Spleen (tissue), 13 donors: ENCODE measurements at places on chromosomes 4 and X. TPM values are rescaled to one million over a fixed set of nuclear protein-coding genes. Genes with fewer than 3 reads are reported as not detected.

DNA sequence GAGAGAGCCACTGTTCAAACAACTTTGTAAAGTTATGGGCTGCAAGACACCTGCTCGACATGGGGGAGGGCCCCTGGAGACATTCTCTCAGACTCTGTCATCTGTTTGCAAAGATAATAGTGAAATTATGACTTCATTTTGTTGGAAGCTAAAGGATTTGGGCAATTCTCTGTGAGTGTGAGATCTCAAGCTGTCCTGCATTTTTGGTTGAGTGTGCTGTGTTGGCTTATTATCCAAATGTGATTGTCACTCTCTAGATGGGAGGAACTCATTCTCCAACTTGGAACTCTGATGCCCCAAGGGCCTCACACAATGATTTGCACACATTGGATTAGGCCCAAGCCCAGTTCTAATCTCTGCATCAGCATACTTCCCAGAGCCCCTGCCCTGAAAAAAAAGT lies 63.7 kb downstream of the STK32B start:
- H3K27me3 ChIP-seq, result no peaks in the 10 kb centered on the region
- no peak overlapping the region for H3K4me3 ChIP-seq
- no peak overlapping the region for H3K27ac ChIP-seq
- no peak for DNase-seq
- no peaks in the 10 kb centered on the region for H3K36me3 ChIP-seq

DNA sequence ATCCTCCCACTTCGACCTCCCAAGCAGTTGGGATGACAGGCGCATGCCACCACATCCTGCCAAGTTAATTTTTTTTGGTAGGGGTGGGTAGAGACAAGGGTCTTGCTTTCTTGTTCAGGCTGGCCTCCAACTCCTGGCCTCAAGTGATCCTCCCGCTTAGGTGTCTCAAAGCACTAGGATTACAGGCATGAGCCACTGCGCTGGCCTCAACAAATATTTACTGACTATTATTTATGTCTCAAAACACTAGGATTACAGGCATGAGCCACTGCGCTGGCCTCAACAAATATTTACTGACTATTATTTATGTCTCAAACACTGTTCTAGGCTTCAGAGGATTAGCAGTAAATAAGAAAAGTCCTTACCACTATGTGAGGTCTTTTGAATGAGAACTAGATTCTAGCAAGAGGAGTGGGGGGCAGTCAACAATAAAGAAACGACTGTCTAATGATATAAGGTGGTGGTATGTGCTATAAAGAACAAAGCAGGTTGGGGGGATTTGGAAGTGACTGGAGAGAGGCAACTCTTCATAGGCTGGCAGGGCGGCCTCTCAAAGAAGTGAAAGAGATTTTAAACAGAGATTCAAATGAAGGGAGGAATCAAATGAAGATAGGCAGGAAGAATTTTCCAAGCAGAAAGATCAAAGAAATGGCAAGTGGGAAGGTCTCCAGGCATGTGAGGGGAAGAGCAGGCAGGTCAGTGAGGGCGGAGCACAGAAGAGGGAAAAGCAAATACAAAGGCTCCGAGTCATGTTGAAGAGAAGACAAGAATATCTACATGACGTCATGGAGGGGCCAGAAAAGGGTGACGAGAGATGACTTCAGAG lies 12.7 kb upstream of the ACSL1 start:
- H3K27ac ChIP-seq, result no peak overlapping the region
- DNase-seq, result no peak
- H3K4me1 ChIP-seq, result no peaks in the 10 kb centered on the region
- no peak overlapping the region for H3K4me3 ChIP-seq

DNA sequence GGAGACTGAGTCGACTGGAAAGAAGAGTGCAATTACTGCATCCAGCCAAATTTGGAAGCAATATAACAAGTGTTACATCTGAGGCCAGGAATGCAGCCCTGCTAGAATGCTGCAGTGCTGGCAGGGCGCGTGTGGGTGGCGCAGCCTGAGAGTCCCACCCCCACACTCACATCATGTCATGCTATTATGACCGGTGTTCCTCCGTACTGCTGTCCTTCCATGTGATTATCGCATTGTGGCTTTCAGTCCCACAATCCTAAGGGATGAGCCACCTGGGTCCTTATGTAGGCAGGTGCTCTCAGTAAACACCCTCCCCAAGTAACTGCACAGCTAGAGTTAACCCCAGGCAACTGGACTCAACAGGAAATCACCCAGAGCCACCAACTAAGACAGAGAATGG lies 122.6 kb upstream of the CPEB2 start:
- H3K4me1 ChIP-seq, result peaks cover 10% of the 10 kb centered on the region
- H3K4me3 ChIP-seq, result no peak overlapping the region
- DNase-seq, result no peak
- H3K36me3 ChIP-seq, result no peaks in the 10 kb centered on the region
- no peaks in the 10 kb centered on the region for H3K27me3 ChIP-seq

DNA sequence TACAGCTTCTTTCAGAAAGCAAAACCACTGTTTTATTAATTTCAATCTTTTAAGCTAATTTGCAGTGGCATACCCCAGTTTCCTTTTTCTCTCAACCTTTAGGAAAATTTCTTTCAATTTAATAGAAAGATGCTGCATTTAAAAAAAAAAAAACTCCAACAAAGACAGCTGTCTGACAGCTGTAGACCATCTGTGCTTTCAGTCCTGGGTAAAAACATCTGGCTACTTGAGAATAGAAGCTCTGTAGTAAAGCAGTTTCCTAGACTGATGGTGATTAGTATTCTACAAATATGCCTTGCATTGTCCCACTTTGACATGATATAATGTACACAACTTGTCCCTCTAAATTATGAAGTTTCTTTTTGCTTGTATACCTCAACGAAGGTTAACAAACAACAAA lies 197.8 kb downstream of the EDA start:
- no peaks in the 10 kb centered on the region for H3K36me3 ChIP-seq
- no peaks in the 10 kb centered on the region for H3K27me3 ChIP-seq
- H3K27ac ChIP-seq, result no peak overlapping the region

DNA sequence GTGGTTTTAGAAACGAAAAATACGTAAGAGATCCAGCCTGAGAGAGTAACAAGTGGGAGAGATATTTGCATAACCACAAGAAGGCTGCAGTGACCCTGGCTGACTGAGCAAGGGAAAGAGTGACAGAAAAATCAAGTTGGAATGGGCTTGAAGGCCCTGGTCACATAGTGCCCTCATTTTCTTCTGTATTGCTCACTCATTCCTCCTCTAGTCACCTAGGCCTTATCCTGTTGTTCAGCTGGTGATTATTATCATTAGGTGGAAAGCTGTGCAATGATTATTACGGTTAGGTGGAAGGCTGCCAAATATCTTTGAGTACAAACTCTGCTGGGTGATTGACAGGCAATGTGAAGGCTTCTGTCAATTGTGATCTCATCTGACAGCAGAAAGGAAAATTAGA lies 2384.1 kb downstream of the PCDH7 start:
- H3K4me3 ChIP-seq, result no peak overlapping the region
- no peaks in the 10 kb centered on the region for H3K36me3 ChIP-seq
- H3K4me1 ChIP-seq, result no peaks in the 10 kb centered on the region
- no peaks in the 10 kb centered on the region for H3K27me3 ChIP-seq
- DNase-seq, result no peak
- H3K27ac ChIP-seq, result no peak overlapping the region

DNA sequence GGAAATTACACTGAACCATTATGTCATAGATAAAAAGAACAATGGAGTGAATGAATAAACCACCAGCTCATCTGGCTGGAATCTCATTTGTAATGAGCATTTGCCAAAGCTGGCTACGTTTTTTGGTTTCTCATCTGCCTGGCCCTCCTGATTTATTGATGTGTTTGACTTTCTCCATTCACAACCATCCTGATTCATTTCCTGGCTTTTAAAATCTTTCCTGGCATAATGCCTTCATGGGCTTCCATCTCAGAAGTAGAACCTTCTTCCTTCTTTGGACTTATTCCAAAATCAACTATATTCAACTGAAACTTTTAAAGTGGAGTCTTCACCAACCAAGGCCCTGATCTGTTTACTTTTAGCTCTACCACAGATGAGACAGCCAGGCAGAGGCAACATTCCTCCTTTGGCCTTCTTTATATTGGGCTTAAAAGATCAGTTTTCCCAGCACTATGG lies 36.0 kb upstream of the ARSJ start:
- no peak for DNase-seq
- H3K36me3 ChIP-seq, result no peaks in the 10 kb centered on the region
- H3K4me3 ChIP-seq, result no peak overlapping the region

GRCh38 chr4:161252520-161253141 lies 911.2 kb downstream of the FSTL5 start:
- no peaks in the 10 kb centered on the region for H3K4me1 ChIP-seq
- no peak for DNase-seq
- H3K27me3 ChIP-seq, result no peaks in the 10 kb centered on the region
- no peaks in the 10 kb centered on the region for H3K36me3 ChIP-seq

- no peak overlapping the region for H3K27ac ChIP-seq
- DNase-seq, result no peak
- H3K4me3 ChIP-seq, result no peak overlapping the region
- no peaks in the 10 kb centered on the region for H3K36me3 ChIP-seq
- H3K27me3 ChIP-seq, result no peaks in the 10 kb centered on the region
Measured at GRCh38 chrX:130714665-130715064, 188.3 kb downstream of the ENOX2 start.

DNA sequence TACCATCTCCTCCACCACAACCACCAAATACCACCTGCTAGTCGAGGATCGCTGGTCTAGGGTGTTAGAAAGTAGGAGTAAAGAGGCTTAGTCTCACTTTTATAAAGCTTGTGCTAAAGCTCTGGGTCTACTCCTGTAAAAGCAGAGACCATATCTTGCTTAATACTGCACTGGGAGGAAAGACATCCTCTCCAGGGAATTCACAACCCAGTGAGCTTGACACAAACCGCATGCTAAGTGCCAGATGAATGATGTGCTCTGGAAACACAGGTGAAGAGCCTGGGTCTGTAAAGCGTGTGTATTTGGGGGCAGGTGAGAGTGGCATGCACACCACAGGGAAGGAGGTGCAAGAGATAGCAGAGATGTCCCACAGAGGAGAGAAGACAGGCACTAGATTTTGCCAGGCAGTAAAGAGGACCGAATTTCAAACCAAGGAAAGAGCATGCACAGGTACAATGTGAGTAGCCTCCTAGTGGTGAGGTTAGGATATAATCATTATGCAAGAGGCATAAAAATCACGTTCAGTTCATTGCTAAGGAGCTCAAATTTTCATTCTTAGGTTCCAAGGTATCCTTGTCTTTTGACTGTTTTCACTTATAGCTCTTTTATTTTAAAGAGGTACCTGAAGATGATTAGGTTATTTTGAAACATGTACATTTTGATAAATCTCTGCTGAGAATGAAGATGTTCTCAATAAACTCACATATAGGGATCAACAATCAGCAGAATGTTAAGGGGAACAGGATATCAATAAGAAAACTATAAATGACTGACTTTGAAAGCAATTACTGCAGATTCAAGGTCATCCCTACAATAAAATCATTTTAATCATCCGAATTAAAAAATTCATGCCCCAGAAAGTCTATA lies 20.7 kb downstream of the TAPT1 start:
- H3K4me1 ChIP-seq, result peaks cover 73% of the 10 kb centered on the region
- DNase-seq, result no peak

DNA sequence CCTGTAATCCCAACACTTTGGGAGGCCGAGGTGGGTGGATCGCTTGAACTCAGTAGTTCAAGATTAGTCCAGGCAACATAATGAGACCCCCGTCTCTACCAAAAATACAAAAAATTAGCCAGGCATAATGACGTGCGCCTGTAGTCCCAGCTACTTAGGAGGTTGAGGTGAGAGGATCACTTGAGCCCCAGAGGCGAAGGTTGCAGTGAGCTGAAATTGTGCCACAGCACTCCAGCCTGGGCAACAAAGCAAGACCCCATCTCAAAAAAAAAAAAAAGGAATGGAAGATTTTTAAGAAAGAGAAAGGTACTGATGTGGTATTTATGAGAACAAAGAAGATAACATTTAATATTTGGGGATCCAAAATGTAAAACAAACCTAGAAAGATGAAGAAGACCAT lies 27.0 kb upstream of the NMU start:
- H3K27ac ChIP-seq, result no peak overlapping the region
- H3K4me1 ChIP-seq, result no peaks in the 10 kb centered on the region
- no peak overlapping the region for H3K4me3 ChIP-seq
- no peak for DNase-seq
- no peaks in the 10 kb centered on the region for H3K27me3 ChIP-seq
- no peaks in the 10 kb centered on the region for H3K36me3 ChIP-seq

DNA sequence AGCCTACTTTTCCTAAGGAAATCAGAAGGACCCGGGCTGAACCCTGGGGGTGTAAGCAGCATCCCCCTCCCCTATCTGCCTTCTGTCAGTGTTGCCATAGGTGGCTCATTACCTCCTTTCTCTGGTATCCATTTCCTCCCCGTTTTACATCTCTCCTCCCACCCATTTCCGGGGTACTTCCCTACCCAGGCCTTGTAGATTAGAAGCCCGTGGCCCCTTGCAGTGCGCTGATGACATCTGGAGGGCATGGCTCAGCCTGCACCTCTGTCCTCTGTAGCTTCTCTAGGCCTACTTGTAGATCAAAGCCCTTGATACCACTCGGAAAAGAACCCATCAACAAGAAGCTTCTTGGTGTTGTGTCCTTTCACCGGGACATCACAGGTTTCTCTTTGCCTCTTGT lies 71.8 kb downstream of the NBDY start:
- DNase-seq, result peak; percentile 78
- no peak overlapping the region for H3K4me3 ChIP-seq
- H3K27ac ChIP-seq, result peak overlapping the region; percentile 9

- H3K4me1 ChIP-seq, result peaks cover 6% of the 10 kb centered on the region
- no peak for DNase-seq
- no peaks in the 10 kb centered on the region for H3K27me3 ChIP-seq
- H3K27ac ChIP-seq, result no peak overlapping the region
Measured at GRCh38 chr4:107692202-107692601, 27.8 kb downstream of the PAPSS1 start.

- H3K4me1 ChIP-seq, result peaks cover 63% of the 10 kb centered on the region
- DNase-seq, result peak; percentile 85
- H3K36me3 ChIP-seq, result no peaks in the 10 kb centered on the region
- H3K27ac ChIP-seq, result peak overlapping the region; percentile 94
- H3K27me3 ChIP-seq, result peaks cover 25% of the 10 kb centered on the region
- peak overlapping the region; percentile 48 for H3K4me3 ChIP-seq
Measured at GRCh38 chrX:107674480-107675364, 46.4 kb downstream of the PRPS1 start.

DNA sequence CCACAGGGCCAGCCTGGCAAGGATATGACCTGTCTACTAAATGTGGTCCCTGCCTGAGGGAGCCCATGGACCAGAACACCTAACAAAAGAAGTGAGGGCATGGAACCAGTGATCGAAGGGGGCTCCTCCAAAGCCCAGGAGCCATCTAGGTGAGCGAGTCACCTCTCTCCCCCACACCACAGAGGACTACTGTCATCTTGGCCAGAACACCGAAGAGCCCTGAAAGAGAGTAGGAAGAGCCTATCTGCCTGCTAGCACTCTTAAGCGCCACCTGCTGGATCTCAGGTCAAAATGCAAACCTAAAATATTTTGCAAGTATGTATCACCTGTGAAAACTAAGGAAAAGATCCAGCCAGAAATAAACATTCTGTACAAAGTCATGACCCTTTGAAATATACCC lies 137.9 kb upstream of the ZXDB start:
- H3K4me1 ChIP-seq, result no peaks in the 10 kb centered on the region
- H3K4me3 ChIP-seq, result no peak overlapping the region
- H3K27me3 ChIP-seq, result no peaks in the 10 kb centered on the region
- no peak for DNase-seq

- no peak overlapping the region for H3K4me3 ChIP-seq
- DNase-seq, result no peak
- H3K36me3 ChIP-seq, result no peaks in the 10 kb centered on the region
- peaks cover 25% of the 10 kb centered on the region for H3K4me1 ChIP-seq
- no peak overlapping the region for H3K27ac ChIP-seq
Measured at GRCh38 chr4:40617872-40618271, 11.8 kb downstream of the RBM47 start.

The TAF7L gene
- not detected for polyA plus RNA-seq

The GAGE12F gene
- polyA plus RNA-seq, result not detected

The DGKK gene
- polyA plus RNA-seq, result not detected

The NEUROG2 gene
- not detected for polyA plus RNA-seq

The CXorf49 gene
- polyA plus RNA-seq, result not detected

The SUPT20HL2 gene
- polyA plus RNA-seq, result not detected

The DUX4 gene
- not detected for polyA plus RNA-seq

The CHRDL1 gene
- 4.1 TPM for polyA plus RNA-seq
